Spinal cord (tissue), 10 donors: ENCODE measurements at places on chromosomes 12 and 14. TPM values are rescaled to one million over a fixed set of nuclear protein-coding genes. Genes with fewer than 3 reads are reported as not detected.

Gene LEMD3
- 34.6 TPM for polyA plus RNA-seq

Gene RILPL1
- 33.3 TPM for polyA plus RNA-seq

Gene HOMEZ
- 12.0 TPM for polyA plus RNA-seq

Gene VASH1
- polyA plus RNA-seq = 89.4 TPM

Gene GCH1
- 4.6 TPM for polyA plus RNA-seq

Gene ACOT2
- 40.8 TPM for polyA plus RNA-seq

Gene CD69
- polyA plus RNA-seq = 0.63 TPM

Gene LIN7A
- 18.5 TPM for polyA plus RNA-seq

Gene SLC39A5
- 0.60 TPM for polyA plus RNA-seq

Gene REP15
- 1.1 TPM for polyA plus RNA-seq

Gene HEATR5A
- 32.0 TPM for polyA plus RNA-seq

Gene KHNYN
- 19.4 TPM for polyA plus RNA-seq

Gene C12orf54
- polyA plus RNA-seq = 0.86 TPM

Gene PLEKHG7
- polyA plus RNA-seq = not detected

Gene CPM
- polyA plus RNA-seq = 15.1 TPM

Gene ANKRD52
- polyA plus RNA-seq = 42.7 TPM

Gene C12orf42
- 0.47 TPM for polyA plus RNA-seq

Gene LRP1-AS
- polyA plus RNA-seq = not detected

Gene SSPN
- polyA plus RNA-seq = 15.4 TPM

Gene RNF212B
- not detected for polyA plus RNA-seq

Gene KRT2
- polyA plus RNA-seq = 0.18 TPM
